ENCODE measurements at places on chromosomes 1 and 21. TPM values are rescaled to one million over a fixed set of nuclear protein-coding genes. Genes with fewer than 3 reads are reported as not detected.

- no peak overlapping the region for H3K27ac ChIP-seq
- no peaks in the 10 kb centered on the region for H3K27me3 ChIP-seq
- no peak for DNase-seq
- no peak overlapping the region for H3K4me3 ChIP-seq
These were observed 274.9 kb downstream of the FOXD2 start for GRCh38 chr1:47712596-47713299.

- H3K4me1 ChIP-seq: peaks cover 5% of the 10 kb centered on the region
- no peak for DNase-seq
- H3K27me3 ChIP-seq: no peaks in the 10 kb centered on the region
- no peak overlapping the region for H3K27ac ChIP-seq
- no peaks in the 10 kb centered on the region for H3K36me3 ChIP-seq
- no peak overlapping the region for H3K4me3 ChIP-seq
These were observed 214.2 kb downstream of the RERE start for GRCh38 chr1:8603220-8603616.

GRCh38 chr1:183757061-183757460 is 47.9 kb upstream of the RGL1 start:
- no peak for DNase-seq
- no peaks in the 10 kb centered on the region for H3K36me3 ChIP-seq
- peaks cover 29% of the 10 kb centered on the region for H3K4me1 ChIP-seq
- no peak overlapping the region for H3K27ac ChIP-seq

DNA sequence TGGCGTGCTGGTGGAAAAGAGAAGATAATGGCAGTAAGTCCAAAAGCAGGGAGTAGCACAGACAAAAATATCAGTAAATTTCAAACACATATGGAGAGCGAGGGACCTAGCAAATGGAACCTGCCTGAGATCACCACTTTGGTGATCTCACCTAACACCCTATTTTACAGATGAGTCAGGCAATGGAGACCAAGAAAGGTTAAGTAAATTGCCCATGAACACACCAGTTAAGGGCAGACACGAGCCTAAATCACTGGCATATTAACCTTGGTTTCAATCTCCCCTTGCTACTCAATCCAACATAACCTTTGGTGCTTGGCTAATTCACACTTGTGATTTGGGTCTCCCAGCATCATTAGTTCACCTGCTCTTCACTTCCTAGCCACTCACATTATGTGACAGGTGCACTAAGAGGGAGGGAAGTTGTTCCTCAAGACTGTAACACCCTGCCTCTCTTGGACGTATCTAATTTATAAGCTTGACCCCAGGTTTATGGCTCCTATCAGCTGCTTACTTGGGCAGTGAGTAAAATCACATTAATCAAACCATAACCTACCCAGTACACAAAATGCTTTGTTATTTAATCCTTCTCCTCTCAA is 11.5 kb downstream of the ZNF697 start:
- no peaks in the 10 kb centered on the region for H3K36me3 ChIP-seq
- no peaks in the 10 kb centered on the region for H3K4me1 ChIP-seq
- H3K27me3 ChIP-seq: no peaks in the 10 kb centered on the region
- H3K27ac ChIP-seq: no peak overlapping the region
- no peak for DNase-seq

- H3K27ac ChIP-seq: no peak overlapping the region
- H3K4me1 ChIP-seq: no peaks in the 10 kb centered on the region
- H3K27me3 ChIP-seq: no peaks in the 10 kb centered on the region
These were observed 279.5 kb downstream of the ZNF326 start for GRCh38 chr1:90274376-90274775.

DNA sequence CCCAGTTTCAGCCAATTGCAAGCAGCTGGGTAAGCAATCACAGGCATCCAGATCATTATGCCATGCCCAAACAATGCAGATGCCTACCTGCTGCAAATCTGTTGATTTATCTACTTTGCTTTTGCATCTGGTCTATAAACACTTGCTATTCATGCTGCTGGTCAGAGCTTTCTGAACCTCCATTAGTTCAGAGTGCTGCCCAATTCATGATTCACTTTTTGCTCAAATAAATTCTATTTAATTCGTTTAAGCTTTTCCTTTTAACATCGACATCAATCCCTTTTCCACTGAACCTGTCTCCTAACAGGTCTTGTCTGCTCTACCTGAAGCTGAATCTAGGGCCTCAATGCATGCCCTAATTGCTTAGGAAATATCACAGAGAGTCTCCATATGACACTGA is 99.4 kb upstream of the C1orf87 start:
- no peak for DNase-seq
- H3K4me3 ChIP-seq: no peak overlapping the region
- no peak overlapping the region for H3K27ac ChIP-seq
- H3K4me1 ChIP-seq: no peaks in the 10 kb centered on the region
- H3K36me3 ChIP-seq: no peaks in the 10 kb centered on the region

DNA sequence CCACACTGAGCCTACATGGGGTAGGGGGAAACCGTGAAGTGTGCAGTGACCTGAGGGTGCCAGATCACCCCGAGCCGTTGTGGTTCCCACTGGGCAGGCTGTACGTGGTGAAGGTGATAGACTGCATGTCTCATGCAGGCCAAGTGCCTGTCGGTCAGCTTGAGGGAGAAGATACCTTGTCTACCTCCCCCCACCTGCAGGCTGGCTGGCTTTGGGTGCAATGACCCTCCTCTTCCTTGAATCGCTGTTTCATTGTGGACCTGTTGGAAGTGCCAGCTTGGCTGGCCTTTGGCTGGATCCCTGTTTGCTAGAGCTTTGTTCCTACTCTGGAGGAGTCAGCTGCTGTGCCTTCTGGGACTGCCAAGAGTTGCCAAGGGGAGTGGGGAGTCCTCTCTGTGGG is 92.5 kb downstream of the GALNT2 start:
- no peaks in the 10 kb centered on the region for H3K27me3 ChIP-seq
- H3K36me3 ChIP-seq: no peaks in the 10 kb centered on the region
- peaks cover 29% of the 10 kb centered on the region for H3K4me1 ChIP-seq

DNA sequence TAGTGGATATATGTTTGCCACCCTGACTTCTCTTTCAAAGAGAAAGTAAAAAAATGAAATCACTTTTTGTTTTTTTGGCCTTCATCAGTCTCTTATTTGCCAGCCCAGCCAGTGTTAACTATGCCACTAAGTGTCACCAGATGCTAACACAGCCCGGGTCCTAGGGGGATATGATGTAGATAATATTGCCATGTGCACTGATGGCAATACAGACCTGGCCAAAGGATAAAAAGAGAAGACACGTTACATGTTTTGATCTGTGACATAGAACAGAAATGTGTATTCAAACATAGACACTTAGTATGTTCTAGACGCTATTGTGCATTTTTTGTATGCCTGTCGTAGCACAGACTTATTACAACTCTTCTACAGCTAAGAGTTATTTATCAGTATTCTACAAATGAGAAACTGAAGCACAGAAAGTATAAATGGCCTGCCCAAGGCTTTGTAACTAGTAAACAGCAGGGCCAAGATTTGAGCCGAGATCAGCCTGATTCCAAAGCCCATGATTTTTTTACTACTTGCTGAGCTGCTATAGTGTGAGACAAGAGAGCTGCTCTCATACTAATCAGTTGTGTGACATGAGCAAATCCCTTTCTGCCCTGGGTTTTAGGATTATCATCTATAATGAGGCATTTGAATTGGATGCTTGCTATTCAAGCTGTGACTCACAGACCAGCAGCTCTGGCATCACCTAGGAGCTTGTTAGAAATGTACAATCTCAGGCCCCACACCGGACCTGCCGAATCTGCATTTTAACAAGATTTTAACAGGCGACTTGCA is 6.3 kb downstream of the LRRC53 start:
- no peaks in the 10 kb centered on the region for H3K4me1 ChIP-seq
- no peak overlapping the region for H3K27ac ChIP-seq
- H3K4me3 ChIP-seq: no peak overlapping the region
- no peaks in the 10 kb centered on the region for H3K27me3 ChIP-seq

DNA sequence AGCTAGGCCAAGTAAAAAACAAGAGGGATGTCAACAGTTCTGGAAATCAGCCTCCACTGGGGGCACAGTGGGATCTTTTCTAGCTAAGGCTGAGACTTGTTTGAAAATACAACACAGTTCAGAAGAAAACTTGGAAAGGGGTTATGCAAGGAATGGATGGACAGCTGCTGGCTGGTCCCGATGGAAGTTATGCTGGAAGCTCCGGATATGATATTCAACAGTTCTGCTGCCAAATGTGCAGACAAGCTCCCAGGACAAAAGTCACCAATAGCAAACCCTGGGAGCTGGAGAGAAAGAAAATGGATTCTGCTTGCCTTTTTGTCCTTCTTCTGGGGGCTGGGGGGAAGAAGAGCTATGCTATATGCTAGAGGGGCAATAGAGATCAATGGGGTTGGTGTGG is 14.3 kb downstream of the LMX1A start:
- no peak overlapping the region for H3K27ac ChIP-seq
- no peak for DNase-seq
- H3K4me1 ChIP-seq: no peaks in the 10 kb centered on the region
- no peak overlapping the region for H3K4me3 ChIP-seq
- H3K36me3 ChIP-seq: no peaks in the 10 kb centered on the region
- H3K27me3 ChIP-seq: no peaks in the 10 kb centered on the region

- H3K4me1 ChIP-seq: no peaks in the 10 kb centered on the region
- no peak overlapping the region for H3K4me3 ChIP-seq
- no peaks in the 10 kb centered on the region for H3K27me3 ChIP-seq
These were observed 13.6 kb downstream of the IGSF21 start for GRCh38 chr1:18121072-18121820.

DNA sequence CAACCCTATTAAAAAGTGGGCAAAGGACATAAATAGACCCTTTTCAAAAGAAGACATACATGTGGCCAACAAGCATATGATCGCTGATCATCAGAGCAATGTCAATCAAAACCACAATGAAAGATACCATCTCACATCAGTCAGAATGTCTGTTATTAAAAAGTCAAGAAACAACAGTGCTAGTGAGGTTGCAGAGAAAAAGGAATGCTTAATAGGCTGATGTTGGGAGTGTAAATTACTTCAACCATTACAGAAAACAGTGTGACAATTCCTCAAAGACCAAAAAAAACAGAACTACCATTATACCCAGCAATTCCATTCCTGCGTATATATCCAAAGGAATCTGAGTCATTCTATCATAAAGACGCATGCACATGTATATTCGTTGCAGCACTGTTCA is 13.2 kb downstream of the USH2A start:
- no peaks in the 10 kb centered on the region for H3K36me3 ChIP-seq
- no peaks in the 10 kb centered on the region for H3K4me1 ChIP-seq
- H3K27me3 ChIP-seq: no peaks in the 10 kb centered on the region
- no peak overlapping the region for H3K4me3 ChIP-seq

DNA sequence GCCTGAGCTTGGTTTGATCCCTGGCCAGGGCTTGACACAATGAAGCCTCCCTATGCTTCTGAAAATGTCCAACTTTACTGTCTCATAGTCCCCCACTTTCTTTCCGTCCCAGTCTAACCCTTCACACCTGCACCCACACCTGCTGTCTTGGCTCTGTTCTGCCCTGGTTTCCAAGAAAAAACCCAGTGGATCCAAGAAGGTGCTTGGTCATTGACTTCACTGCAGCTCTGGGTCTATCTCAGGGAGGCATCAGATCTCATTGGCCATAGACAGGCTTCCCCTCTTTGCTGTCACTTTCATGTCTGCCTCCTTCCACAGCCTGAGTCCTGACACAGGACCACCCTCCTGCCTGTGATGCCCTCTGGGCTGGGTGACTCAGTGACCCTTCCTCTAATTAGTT is 37.8 kb upstream of the ETV3 start:
- H3K36me3 ChIP-seq: no peaks in the 10 kb centered on the region
- no peak for DNase-seq
- no peak overlapping the region for H3K4me3 ChIP-seq
- H3K27ac ChIP-seq: no peak overlapping the region
- no peaks in the 10 kb centered on the region for H3K27me3 ChIP-seq

DNA sequence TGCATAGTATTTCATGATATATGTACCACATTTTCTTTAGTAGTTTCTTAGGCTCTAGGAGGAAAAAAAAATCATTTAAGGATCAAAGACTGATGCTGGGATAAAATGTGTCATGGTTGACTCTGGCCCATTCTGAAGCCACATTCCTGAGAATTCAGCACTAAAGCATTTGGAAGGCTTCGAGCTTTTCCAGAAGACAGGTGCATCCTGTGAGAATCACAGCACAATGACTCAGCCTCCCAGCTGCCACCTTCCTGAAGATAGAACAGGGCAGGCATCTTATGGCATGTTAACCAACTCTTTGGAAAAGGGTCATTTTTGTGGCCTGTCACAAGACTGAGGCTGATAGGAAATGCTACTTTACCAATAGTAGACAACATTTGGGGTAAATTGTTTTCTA is 359.9 kb downstream of the PCP4 start:
- H3K4me3 ChIP-seq: no peak overlapping the region
- no peaks in the 10 kb centered on the region for H3K36me3 ChIP-seq
- H3K4me1 ChIP-seq: no peaks in the 10 kb centered on the region
- no peak for DNase-seq
- no peak overlapping the region for H3K27ac ChIP-seq

DNA sequence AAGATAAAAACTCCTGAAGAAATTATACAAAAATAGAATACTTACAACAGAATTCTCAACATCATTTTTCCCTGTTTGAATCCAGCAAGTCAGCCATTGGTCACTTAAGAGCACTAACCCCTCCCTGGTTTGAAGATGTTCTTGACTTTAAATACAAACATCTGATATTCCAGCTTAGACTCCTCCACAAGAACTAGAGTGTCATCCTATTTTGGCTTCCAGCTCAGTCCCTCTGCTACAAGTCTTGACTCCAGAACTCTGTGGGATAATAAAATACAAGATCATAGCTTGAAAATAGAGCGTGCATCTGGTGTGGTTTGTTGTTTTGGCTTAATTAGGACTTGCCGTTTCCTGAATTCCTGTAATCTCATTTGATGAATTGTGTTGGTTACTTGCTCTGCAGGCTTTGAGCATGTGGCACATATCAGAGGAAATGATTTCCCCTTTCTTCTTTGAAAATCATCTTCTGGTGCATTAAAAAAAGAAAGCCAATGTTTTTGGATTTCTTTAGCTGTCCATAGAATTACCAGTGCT is 63.7 kb upstream of the DPT start:
- peaks cover 31% of the 10 kb centered on the region for H3K4me1 ChIP-seq
- no peak overlapping the region for H3K4me3 ChIP-seq
- H3K36me3 ChIP-seq: no peaks in the 10 kb centered on the region
- no peak overlapping the region for H3K27ac ChIP-seq

DNA sequence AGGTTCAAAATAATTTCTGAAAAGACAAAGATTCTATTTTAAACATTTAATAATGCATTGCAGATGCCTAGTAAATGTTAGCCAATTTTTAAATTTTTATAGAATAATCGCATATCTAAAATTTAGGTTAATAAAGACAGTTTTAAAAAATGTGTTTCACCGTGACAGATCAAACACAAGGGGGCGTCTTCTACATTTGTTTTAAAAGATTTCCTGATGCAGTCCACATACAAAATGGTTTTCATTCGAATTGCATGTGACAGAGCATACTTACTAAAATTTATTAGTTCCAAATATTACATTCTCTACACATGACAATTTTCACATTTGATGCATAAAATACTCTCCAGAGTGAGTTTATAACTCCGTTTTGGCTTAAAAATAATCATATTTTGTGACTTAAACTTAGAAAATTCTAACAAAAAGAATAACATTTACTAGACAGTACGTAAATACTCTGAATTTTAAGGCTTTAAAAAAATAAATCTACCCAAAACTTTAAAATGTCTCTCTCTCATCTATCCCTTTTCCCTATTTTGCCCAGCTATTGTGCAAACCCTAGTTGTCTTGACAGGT is 75.5 kb downstream of the ADAMTS1 start:
- no peaks in the 10 kb centered on the region for H3K4me1 ChIP-seq
- no peaks in the 10 kb centered on the region for H3K36me3 ChIP-seq
- H3K4me3 ChIP-seq: no peak overlapping the region
- no peak overlapping the region for H3K27ac ChIP-seq
- no peak for DNase-seq
- H3K27me3 ChIP-seq: no peaks in the 10 kb centered on the region

LCE3E gene
- not detected for total RNA-seq

FALEC gene
- 0.63 TPM for total RNA-seq

AMY1B gene
- total RNA-seq: not detected

FMO3 gene
- total RNA-seq: not detected

KCNT2 gene
- not detected for total RNA-seq

UBE2U gene
- total RNA-seq: not detected

RGS4 gene
- 0.23 TPM for total RNA-seq

PRRX1 gene
- total RNA-seq: not detected

Measured in Caco-2 (cell line).